RWPE2 (cell line): ENCODE measurements at places on chromosomes 4 and X.

DNA sequence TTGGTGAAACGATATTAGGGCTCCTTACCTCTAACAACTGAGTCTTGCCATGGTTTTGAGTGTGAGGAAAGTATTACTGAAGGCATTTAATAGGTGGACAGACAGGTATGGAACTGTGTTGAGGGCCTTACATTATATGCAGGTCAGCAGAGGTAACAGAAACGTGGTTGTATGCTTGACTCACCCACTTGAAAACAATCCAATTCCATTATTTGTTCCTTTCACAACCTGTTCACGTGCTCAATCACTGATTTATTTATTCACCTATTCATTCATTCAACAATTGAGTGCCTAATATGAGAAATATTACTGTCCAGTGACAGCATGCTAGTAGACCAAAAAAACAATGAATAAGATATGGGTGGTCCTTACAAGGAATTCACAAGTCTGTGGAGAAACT lies 33.3 kb upstream of the PPARGC1A start:
- no peak for DNase-seq

GRCh38 chr4:6470502-6471306 lies 1.7 kb downstream of the PPP2R2C start:
- no peak for DNase-seq

DNA sequence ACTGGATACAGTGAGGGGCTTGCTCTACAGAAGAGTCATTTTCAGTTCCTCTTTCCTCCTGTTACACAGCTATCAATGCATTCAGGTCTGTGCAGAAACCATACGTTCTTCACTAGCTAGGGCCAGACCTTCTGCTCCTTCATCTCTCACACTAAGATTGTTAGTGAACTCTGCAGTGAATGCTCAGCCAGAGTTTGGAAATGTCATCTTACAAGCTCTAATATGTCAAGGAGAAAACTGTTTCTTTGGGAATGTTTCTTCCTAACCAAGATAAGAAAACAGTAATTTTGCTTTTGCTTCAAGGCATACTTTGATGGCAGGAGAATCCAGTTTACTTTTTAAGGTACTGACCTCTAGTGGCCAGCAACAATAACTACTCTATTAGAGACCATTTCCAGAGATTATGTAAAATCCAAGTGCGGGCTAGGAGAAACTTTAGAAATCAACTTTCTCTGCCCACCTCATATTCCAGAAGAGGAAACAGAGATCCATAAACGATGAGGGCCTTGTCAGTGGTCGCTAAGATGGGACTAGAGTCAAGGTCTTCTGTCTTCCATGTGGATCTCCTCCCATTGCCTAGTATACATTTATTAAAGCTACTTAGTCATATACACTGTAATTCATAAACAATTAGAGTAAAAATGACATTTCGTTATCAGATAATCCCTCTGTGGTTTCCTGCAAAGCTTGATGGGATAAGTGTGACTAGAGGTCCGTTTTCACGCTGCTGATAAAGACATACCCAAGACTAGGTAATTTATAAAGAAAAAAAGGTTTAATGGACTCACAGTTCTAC lies 12.1 kb upstream of the CC2D2A start:
- DNase-seq: no peak

DNA sequence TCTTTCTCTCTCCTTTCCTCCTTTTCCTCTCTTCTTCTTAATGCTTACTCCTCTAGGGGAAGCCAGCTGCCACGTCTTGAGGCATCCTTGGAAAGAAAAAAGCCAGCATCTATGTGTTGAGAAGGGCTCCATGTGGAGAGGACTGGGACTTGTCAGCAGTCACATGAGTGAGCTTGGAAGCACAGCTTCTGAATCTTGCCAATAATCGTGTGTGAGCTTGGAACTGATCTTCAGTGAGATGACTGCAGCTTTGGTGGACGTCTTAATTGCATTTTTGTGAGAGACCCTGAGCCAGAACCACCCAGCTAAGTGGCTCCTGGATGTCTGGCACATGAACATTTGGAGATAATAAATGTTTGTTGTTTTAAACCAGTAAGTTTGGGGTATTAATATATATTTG lies 371.7 kb downstream of the SLITRK2 start:
- DNase-seq: no peak

DNA sequence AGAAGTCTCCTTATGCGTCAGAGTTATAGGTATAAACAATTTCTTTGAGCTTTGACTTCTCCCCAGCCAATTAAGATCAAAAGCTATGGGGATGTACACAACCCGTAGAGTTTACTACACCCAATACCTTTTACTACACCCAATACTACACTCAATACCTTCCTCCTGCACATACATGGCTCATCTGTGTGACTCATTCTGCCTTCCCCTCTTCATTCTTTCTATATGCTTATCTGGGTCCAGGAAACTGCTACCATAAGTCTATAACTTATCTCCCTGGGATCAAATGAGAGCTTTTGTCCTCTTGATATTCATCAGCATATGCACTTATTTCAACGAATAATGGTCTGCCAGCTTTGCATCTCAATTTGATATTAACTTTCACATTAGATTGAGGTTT lies 28.2 kb downstream of the ANKRD50 start:
- DNase-seq: no peak

- no peak for DNase-seq
Observed at GRCh38 chr4:6752486-6752829, 30.1 kb upstream of the KIAA0232 start.
